ENCODE measurements at places on chromosomes 2 and 18.

- DNase-seq = no peak
Observed at GRCh38 chr18:49365346-49365745, 95.1 kb downstream of the DYM start.

DNA sequence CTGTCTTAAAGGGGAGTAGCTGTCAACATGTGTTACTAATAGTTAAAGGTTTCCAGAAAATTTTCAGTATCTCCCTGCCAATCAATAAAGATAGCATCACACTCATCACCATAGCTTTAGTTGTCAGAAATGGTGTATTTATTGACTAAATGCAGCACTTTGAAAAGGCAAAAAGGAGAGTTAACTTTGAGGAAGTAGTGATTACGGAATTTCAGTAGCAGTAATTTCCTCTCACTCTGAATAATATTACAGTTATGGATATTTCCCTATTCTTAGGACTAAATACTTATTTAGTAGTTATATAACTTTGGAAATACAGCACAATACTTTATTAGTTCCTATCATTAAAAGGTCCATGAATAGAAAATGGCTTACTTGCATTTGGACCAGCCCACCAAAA is 250.5 kb downstream of the CAMKMT start:
- DNase-seq = no peak

DNA sequence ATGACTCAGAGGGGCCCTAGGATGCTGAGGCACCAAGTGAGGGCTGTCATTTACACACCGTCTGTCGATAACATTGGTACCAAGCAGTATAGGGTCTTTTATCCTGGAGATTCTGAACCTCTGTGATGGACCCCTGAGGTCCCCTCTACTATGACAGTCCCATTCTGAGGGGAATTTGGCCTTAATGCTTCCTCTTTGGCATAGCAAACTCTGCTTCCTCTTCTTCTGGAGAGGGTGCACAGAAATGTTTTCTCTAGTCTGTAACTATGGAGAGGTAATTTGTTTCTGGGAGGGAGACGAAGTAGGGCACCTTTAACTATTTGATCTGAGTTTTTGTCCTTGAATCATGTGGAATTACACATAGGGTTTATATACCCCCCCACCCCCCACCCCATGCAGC is 44.8 kb downstream of the INPP4A start:
- no peak for DNase-seq

DNA sequence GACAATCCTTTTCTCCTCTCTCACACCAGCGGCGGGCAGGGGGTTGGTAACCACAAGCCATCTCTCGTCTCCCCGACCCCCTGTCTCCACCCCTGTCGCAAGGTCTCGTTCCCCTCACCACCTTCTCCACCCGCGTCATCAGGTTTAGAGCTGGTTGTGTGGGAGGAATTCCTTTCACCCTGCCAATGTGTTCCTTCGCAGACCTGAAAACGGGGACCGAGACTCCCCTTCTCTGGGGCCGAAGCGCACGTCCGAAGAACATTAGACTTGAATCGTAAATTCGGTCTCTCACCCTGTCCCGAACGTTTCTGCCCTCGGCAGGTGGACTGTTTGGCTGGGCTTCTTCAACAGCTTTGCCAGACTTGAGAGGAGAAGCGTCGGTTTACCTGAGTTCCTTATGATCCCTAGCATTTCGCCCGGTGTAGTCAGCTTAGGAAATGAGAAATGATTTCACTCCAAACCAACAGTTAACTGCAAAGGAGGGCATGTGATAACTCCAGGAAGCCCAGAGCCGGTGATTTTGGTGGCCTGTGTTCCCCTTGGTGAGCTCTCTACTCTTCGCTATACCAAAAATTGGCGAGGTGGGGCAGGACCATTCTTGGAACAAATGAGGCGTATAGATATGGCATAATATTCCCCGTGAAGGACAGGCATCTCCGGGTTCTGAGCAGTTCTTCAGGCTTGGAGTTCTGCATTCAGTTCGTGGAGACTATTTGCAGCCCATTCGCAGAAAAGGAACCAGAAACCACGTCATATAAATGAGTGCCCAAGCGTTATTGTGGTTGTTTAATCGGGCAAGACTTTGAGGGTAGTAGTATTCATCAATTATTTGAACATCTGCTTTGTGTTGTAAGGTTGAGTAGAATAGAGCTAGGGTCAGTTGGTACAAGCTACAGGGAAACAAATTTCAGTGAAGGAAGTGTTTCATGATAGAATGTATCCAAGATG is 694 bp downstream of the CFAP36 start:
- peak; percentile 6 for DNase-seq

GRCh38 chr2:196361606-196362326 is 190.4 kb upstream of the STK17B start:
- DNase-seq = no peak

- no peak for DNase-seq
Observed at GRCh38 chr2:204545861-204546735, 823 bp downstream of the PARD3B start.
